ENCODE measurements at places on chromosomes 4 and X. TPM values are rescaled to one million over a fixed set of nuclear protein-coding genes. Genes with fewer than 3 reads are reported as not detected.
A peak's percentile ranks its signal among the peaks of the same experiment; 100 is the strongest.

The HTN1 gene
- total RNA-seq: not detected

- H3K27me3 ChIP-seq: no peaks in the 10 kb centered on the region
- no peaks in the 10 kb centered on the region for H3K4me1 ChIP-seq
- no peak overlapping the region for H3K27ac ChIP-seq
- H3K36me3 ChIP-seq: no peaks in the 10 kb centered on the region
- H3K4me3 ChIP-seq: no peak overlapping the region
Observed at GRCh38 chrX:35025820-35026219, 83.2 kb downstream of the FAM47B start.

DNA sequence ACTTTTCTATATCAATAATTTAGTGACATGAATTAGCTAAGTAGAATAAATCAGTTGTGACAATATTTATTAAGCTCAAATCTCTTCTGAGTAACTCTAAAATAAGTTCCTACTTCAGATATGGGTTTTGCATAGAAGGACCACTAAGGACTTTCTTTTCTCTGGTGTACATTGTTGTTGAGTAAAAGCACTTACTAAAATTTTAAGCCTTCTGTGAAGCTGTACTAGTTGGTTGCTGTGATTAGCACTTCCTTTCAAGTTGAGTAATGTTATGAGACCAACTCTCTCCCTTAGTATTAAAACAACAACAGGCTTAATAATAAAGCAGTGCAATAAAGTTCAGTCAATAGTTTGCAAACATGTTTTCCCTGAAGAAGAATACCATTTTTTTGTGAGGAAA is 667.4 kb upstream of the NDST4 start:
- no peak for DNase-seq
- no peaks in the 10 kb centered on the region for H3K36me3 ChIP-seq
- H3K4me3 ChIP-seq: no peak overlapping the region
- H3K4me1 ChIP-seq: peaks cover 9% of the 10 kb centered on the region

DNA sequence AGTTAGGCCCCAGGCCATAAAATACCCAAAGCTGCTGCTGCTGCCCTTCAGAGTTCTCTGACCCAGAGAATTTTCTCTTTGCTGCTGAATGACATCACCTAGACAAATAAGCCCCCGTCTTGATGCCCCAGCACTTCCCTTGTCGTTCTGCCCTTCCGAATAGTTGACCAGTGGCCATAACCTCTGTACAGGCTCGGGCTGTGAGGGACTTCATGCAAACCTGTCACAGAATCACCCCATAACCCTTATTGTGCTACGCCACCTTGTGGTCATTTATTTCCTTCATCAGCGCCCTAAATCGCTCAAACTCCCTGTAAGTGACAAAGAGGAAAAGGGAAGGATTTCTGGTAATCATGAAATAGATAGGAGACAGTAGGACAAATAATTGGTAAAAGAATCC is 18.8 kb downstream of the SPACA5 start:
- H3K4me3 ChIP-seq: no peak overlapping the region
- peaks cover 18% of the 10 kb centered on the region for H3K4me1 ChIP-seq
- H3K36me3 ChIP-seq: peaks cover 7% of the 10 kb centered on the region
- H3K27me3 ChIP-seq: no peaks in the 10 kb centered on the region
- peak; percentile 55 for DNase-seq
- peak overlapping the region; percentile 66 for H3K27ac ChIP-seq

DNA sequence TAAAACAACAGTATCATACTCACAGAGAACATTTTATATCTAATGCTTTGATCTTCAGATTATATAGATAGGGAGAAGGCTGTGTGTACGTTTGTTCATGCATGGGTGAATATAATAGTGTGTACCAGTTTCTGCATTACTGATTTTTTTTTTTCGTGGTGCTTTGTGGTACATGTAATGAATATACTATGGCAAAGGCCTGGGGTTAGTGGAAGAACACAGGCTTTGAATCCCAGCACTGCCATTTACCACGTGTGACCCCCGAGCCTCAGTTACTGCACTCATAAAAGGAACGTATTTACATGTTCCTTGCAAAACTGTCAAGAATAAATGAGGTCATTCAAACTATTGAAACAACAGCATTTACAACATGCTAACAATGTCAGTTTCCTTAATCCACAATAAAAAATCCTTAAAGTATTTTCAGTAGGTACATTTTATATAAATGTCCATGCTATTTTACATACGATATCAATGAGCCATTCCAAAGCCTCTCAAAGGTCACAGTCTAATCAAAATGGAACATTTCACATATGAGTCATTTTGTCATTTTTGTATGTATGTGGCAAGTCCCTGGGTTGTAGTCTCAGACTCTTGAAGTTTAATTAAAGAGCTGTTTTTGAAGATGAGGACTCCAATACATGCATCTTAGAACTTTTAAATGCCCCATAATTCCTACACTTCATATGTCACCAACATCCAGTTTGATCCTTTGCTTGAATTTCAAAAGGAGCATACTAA is 242.8 kb downstream of the PPP3CA start:
- H3K36me3 ChIP-seq: peaks cover 8% of the 10 kb centered on the region
- no peaks in the 10 kb centered on the region for H3K27me3 ChIP-seq
- DNase-seq: no peak
- H3K4me1 ChIP-seq: peaks cover 14% of the 10 kb centered on the region
- no peak overlapping the region for H3K27ac ChIP-seq
- H3K4me3 ChIP-seq: no peak overlapping the region

Data from activated CD8-positive, alpha-beta T cell treated with anti-CD3 and anti-CD28 coated beads, Interleukin-2, amount 10 ng/mL, durations not matched to agents 7 days and 5 days (primary cell).